ENCODE measurements at places on chromosomes 6 and 20.

- no peak for DNase-seq
Measured at GRCh38 chr20:2341336-2341735, 39.4 kb upstream of the TGM6 start.

GRCh38 chr20:64101731-64102621, 5.4 kb downstream of the NPBWR2 start:
- DNase-seq = no peak

DNA sequence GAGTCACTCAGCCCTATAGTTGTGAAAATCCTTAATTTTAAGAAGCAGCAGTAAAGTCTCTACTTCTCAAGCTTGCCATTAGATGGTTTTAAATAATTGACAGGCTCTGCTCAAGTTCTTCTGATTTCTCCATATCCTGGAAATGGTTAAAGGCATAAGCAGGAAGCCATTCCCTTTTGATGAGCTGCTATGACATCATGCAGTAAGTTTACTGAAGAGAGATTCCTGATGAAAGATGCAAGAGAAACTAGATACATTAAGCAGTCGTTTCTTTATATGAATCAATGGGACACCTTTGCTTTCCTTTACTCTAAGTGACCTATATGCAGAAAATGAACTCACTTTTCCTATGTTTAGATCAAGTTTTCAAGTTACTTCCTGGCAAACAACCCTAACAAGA, 9.8 kb downstream of the POPDC3 start:
- no peak for DNase-seq

- peak; percentile 52 for DNase-seq
Measured at GRCh38 chr6:148947621-148948444, 201.0 kb downstream of the UST start.

GRCh38 chr20:59144179-59144830, 19.3 kb upstream of the ZNF831 start:
- peak; percentile 47 for DNase-seq

DNA sequence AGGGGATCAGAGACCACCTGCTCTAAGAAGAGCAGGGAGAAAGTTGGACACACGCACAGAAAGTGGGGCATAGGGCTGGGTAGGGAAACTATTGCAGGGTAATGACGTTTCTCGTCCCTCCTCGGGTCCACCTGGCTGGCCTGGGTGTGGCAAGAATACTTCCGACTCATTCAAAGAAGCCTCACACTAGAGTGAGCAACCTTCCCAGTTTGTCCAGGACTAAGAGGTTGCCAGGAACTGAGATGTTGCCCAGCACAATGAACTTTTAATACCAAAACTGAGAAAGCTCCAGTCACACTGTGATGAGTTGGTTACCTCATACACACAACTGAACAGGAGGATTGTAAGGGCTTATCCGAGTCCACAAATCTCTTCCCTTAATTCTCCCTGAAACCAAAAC, 74.5 kb upstream of the ADGRF1 start:
- no peak for DNase-seq

DNA sequence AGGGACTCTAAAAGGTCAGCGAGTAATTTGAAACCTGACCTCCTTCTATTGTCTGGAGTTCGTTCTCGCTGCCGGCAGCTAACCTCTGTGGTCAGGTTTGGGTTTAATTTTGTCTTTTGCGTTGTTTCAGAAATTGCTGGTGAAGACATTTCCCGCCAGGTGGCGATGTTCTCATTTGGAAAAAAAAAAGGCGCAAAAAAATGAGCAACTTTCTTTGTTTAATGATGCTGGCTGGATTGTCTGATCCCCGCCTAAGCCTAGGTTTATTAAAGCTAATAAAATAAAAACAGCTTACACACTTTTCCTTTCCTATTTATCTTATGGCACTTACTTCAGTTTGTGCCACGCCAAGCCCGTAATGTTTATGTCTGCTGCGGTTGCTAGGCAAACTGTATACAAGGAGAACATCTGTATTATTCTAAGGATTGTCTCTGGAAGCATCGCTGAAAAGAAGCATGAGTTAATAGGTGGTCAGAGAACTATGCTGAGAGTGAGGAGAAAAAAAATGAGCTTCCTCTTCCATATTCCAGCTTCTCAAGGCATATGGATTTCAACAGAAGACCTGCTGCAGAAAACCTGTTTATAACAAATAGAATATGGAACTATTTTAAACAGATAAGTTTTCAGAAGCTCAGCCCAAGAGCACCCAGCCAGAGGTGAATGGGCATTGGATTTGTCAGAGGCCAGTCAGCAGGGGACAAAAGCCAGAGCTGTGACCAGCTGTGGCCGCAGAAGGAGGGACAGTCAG, 205.7 kb downstream of the DOK5 start:
- DNase-seq = no peak

DNA sequence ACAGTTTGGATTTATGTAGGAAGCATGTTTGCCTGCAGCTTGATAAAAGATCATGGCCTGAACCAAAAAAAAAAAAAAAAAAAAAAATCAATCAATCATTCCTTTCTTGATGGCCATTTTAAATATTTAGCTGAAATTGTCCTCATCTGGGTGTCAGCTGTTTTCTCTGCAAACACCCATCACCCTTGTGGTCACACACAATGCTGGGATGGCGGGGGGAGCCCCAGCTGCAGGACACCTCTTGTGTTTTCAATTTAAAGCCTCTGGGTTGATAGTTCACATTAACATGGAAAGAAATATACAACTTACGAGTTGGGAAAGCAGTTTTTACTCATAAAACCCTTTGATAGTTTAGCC, 160.4 kb downstream of the ZFP64 start:
- no peak for DNase-seq

DNA sequence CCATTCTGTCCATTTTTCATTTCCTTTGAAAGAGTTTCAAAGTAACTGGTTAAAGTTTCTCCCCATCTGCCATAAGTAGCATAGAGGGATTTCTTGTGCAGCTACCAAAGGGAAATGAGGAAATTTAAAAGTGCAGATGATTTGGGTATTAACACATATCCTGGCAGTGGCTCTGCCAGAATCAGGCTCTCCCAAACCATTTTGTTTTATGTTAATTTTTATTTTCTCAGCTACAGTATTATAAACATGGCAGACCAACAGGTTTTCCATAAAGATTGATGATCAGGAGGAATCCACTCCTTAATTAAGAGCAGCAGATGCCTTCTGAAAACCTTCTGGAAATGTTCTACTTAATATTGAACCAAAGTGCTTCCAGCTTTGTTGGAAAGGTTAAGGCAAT, 13.9 kb downstream of the PLCB4 start:
- no peak for DNase-seq

DNA sequence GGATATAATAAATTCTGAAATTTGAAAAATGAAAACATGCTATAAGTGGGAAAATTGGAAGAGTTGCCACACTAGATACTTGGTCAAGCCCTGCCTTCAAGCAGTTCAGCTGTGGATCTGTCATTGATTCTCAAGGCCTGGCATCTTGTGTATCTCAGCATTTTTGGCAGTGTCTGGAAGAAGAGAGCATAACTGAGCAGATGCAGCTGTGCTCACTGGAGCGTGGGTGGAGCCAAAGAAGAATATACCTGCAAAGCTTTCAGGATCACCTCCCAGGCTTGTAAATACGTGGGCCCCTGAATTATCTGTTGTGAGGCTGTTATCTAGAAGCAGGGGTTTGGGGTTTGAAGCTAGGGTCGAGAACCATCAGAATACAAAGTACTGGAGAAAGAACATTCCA, 31.3 kb upstream of the CHD6 start:
- no peak for DNase-seq

All from stimulated activated CD8-positive, alpha-beta memory T cell treated with anti-CD3 and anti-CD28 coated beads, Interleukin-15, amount 100 ng/mL, for 4 hours (primary cell).